HFFc6 (cell line): ENCODE measurements at places on chromosomes 5 and 9. TPM values are rescaled to one million over a fixed set of nuclear protein-coding genes. Genes with fewer than 3 reads are reported as not detected.

DNA sequence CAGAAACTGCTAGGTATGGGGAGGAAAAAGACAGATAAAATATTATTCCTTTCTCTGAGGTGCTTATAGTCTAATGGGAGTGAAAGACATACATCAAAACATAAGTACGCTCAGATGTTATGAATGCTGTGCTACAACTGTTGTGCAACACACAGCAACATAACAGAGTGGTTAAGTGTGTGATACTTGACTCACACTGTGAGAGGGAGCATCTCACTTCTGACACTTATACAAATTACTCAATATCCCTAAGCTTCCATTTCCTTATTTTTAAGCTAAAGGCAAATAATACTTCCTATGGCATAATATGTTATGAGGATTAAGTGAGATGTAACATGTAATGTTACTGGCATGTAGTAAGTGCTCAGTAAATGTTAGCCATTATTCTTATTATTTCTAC, 110.6 kb upstream of the FER start:
- no peak for DNase-seq

DNA sequence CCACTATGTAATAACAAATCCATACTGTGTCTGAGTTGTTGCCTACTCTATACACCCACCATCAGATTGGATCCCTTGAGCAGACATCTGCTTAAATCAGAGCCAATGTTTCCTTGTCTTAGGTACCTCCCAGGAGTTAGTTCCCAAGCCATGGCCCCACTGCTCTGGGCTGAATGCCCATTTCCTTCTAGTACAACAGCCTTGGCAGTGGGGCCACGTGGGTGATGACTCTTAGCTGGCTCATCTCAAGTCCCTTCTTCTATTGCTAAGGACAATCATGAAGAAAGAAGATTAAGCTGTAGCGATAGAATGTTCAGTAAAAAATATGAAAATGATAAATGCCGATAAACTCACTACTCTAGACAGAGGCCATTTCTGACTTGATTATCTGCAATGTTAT, 16.6 kb downstream of the PTGR1 start:
- peak; percentile 30 for DNase-seq

- no peak for DNase-seq
These were observed 323.9 kb upstream of the RORB start for GRCh38 chr9:74173284-74173683.

DNA sequence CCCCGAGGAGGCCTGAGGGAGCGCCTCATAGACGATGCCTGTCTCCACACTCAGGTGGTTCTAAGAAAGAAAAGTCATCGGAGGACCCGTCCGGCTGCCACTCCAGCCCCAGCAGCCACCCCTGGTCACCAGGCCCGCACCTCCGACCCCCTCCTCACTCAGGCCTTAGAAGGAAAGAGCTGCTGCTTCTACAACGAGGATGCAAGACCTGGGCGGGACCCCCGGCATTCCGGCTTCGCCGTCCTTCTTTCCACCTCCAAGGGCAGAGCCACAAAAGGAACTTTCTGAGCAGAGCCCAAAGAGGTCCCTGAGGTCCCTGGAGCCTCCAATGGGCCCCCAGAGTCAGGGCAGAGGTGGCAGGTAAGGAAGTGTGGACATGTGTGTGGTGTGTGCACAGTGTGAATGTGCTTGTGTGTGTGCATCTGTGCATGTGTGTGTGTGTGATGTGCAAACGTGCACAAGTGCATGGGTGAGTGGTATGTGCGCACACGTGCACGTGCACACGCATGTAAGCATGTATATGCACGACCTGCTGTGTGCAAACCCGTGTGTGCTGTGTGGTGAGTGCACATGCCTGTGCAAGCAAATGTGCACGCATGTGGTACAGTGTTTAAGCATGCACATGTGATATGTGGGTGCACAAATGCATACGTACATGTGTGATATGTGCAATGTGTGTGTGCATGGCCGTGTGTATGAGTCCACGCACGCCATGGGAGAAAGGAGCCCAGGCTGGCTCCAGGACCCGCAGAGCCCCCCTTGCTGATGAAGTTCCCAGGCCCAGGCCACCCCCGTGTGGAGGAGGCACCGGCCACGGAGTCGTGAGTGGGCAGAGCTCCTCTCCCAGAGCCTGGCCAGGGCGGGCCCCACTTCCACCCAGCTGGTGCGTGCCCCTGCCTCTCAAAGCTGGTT, 27.7 kb upstream of the TMEM250 start:
- DNase-seq, result no peak

- DNase-seq, result no peak
These were observed 70.4 kb downstream of the MVB12B start for GRCh38 chr9:126397056-126397455.

- DNase-seq, result no peak
These were observed 159.7 kb upstream of the ELL2 start for GRCh38 chr5:96121364-96121763.

GRCh38 chr5:79859588-79859987, 131.5 kb downstream of the MTX3 start:
- DNase-seq, result no peak

The WNK2 gene
- total RNA-seq, result not detected in 3 replicates

- no peak for DNase-seq
These were observed 166.4 kb upstream of the SPRY4 start for GRCh38 chr5:142491270-142491669.

GRCh38 chr5:5278815-5279381, 138.8 kb downstream of the ADAMTS16 start:
- no peak for DNase-seq

The CDX1 gene
- not detected in 3 replicates for total RNA-seq

The FOXD4L4 gene
- total RNA-seq, result 0.10 TPM in 1 of 3 replicates, not detected in the others

GRCh38 chr5:156678484-156678883, 171.6 kb upstream of the PPP1R2B start:
- DNase-seq, result no peak

The DNAI1 gene
- total RNA-seq, result not detected in 2 replicates

- no peak for DNase-seq
These were observed 79.5 kb upstream of the IL12B start for GRCh38 chr5:159409801-159410200.

The RAB3C gene
- total RNA-seq, result not detected in 3 replicates

DNA sequence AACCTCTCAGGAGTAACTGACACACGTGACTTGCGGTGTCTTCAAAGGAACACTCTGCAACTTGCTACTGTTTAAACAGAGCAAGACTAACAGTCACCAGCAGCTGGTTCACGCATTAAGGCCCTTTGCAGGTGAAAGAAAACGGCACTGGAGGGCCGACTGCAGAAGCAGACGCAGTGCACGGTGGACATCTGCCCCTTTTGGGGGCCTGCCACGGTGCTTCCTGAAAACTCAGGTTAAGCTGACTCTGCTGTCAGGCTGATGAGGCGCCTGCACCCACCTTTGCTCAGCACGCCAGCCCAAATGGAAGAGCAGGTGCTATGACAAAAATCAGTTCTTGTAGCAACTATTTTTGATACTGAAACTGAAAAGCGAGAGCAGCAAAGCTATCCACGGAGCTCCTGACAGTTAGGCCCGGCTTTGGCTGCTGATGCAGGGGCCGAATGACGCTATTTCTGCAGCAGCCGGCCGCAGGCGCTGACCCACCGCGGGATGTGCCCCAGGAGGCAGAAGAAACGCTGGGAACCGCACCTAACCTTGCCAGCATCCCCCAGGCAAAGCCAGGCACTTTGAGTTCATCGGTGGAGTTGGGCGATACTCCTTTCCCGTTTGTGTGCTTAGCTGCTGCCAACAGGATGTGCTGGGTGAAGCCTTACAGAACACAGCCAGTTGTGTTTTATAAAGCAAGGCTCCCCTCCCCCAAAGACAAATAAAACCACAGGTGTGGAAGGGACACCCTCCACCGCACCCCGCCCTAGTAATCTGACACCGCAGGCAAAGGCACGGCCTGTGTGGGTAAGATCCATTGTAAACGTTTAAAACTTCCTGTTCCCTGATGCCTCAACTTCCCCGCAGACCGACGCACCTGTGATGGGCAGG, 21.1 kb upstream of the TERT start:
- no peak for DNase-seq

GRCh38 chr5:66875315-66875714, 279.1 kb downstream of the MAST4 start:
- DNase-seq, result no peak

DNA sequence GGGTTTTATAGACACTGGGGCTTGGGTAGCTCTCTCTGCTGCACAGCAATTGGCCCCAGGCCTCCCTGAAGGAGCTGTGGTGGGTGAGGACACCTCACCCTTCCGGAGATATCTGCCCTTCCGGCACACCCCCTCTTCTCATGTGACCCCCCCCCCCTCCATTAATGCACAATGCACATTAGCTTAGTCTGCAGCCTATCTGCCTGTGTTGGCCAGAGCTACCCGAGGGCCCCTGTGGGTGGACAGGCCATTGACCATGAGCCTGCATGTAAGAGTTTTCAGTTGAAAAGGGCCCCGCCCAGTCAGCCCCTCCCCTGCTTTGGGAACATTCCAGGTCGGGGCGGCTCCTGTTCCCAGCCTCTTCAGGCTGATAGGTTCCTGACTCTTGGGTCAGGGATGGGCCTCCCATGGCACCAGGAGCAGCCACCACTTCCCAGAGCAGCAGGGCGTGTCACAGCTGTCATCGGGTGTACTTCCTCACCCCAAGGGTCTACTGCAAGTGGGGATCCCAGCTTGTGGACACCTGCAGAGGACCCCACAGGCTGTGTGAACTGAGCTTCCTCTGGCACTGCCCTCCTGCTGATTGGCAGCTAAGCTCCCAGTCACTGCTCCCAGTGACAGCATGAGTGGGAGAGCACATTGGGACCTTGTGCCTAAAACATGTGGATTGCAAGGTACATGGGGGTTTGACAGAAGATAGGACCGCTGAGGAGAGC, 17.8 kb downstream of the PHF2 start:
- no peak for DNase-seq

DNA sequence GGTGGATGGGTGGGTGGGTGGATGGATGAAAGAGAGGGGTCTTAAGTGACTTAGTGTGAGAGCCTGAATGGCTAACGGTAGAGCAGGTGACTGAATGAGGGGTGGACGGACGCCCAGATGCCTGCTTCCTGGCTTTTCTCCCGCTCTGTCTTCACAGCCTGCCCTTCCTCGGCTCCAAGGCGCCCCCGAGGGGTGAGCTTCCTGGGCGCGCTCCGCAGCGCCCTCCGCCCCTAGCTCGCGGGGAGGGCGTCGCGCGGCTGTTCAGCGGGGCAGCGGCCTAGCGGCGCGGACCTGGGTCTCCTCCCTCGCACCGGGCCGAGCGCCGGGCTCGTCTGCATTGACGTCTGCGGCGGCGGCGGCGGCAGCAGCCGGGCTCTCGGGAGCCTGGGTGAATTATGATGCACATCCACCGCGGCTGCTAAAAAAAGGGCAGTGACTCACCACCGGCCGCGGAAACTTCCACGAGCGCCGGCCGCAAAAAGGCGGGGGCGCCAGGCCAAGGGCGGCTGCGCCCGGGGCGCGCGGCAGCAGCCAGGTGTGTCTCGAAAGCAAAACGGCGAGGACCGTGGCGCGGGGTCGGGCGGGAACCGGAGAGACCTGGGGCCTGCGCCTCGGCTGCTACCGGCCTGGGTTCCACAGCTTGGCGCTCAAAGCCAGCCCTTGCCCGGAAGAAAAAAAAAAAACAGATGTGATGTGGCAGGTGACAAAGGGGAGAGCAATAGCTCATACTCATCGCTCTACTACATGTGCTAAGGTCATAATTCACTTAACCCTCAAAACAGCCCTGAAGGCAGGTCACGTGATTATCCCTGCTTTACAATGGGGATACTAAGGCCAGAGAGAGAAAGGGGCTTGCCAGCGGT, 143.0 kb upstream of the ADRA1B start:
- DNase-seq, result peak; percentile 84

The FAM151B gene
- 2.1 to 2.8 TPM (median 2.2 TPM) in 3 replicates for total RNA-seq

The SPINK7 gene
- not detected in 3 replicates for total RNA-seq

DNA sequence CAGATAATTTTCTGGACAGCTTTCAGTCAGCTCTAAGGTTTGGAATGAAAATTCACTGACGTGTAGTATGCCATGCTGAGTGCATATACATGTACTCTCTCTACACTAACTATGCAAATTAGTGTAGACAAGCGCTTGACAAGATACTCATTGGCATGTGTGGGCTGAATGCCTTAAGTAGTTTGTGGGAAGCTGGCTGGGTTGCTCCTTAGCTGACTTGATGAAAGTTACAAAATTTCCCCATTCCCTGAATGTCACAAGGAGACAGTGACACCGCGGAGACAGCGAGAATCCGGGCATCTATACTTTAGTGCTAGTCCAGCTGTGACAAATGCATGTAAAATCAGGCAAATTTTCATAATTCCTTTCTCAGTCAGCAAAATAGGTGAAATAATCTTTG, 51.6 kb upstream of the C5orf46 start:
- no peak for DNase-seq

The GTF2H2C gene
- total RNA-seq, result 31.5 and 31.8 TPM in 2 replicates

- no peak for DNase-seq
These were observed 45.3 kb upstream of the TTC39B start for GRCh38 chr9:15352306-15352705.

DNA sequence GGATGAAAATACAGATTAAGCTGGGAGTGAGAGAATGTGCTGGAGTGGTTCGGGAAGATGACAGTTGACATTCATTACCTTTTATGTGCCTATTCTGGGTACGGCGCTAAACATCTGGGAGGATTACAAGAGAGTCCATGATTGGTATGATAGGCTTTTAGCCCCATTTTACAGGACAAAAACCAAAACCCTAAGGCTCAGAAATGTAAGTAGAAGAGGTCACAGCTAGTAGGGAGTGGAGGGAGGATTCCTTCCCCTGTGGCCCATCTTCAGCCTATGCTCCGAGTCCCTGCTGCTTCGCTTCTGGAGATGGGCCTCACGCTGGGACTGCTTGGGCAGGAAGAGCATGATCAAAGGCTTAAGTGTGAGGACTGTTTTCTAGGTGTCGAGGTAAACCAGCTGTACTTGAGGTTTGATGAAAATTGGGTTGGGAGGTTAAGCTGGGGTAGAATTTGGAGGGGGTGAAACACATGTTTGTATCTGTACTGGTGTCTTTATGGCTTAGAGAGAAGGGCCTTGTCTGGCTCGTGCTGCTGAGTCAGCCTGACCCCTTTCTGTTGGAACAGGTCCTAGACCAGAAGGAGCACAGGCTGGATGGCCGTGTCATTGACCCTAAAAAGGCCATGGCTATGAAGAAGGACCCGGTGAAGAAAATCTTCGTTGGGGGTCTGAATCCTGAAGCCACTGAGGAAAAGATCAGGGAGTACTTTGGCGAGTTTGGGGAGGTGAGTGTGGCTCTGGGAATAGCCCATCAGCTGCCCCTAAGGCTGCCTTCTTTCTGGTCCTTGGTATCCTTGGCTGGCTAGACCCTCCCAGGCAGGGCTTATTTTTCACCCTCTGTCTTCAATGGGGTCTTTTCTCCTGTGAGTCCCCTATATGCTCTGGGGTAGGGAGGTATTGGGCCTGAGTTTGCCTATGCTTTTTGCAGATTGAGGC, 2.1 kb downstream of the HNRNPAB start:
- peak; percentile 27 for DNase-seq

GRCh38 chr5:36882250-36882649, 5.7 kb downstream of the NIPBL start:
- DNase-seq, result no peak

GRCh38 chr9:2481216-2481615, 140.4 kb upstream of the VLDLR start:
- no peak for DNase-seq

The TPPP gene
- total RNA-seq, result 0.21 to 0.32 TPM (median 0.22 TPM) in 3 replicates

The MYO10 gene
- 99.4 to 133 TPM (median 120 TPM) in 3 replicates for total RNA-seq

- DNase-seq, result peak; percentile 85
These were observed at the start of gene TOR4A for GRCh38 chr9:137277329-137278041. TSS of gene TOR4A (plus strand) at chr9:137277726. CDS start at chr9:137278690, 964 bp downstream.
